ENCODE measurements at places on chromosomes 6 and 20.

DNA sequence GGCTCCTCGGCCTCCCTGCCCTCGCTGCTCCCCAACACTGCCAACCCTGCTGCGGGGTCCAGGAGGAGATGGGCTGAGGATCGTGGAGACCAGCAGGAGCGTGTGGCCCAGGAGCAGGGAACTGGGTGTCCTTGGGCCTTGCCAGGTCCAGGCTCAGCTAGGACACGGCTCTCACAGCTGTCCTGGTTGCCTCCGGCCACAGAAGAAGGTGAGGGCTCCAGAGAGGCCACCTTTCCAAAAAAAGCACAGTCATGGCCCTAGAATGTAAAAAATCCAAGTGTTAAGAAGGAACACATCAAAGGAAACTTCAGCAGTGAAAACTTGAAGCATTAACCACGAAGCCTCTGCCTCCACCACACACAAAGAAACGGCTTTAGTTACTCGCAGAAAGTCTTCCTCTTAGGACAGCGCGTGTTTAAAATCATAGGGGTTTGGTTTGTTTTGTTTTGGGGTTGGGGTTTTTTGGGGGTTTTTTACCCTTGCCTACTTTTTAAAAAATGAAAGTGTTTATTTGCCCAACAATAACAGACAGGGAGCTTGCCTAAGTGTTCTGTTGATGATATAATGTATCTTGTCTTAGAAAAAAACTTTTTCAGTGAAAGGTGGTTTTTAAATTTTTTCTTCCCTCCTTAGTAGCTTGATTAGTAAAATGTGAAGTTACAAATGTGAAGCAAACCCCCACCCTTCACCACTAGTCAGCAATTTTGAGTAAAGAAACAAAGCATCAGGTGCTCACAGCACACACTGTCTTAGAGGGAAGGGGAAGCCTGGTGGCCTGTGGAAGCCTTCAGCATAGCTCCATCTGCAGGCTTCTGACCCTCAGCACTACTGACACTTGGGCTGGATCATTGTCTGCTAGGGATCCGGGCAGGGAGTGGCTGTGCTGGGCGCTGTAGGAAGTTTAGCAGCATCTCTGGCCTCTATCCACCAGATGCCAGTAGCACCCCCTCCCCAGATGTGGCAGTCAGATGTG, 60.0 kb downstream of the PTPN1 start:
- DNase-seq = no peak

- peak; percentile 84 for DNase-seq
These were observed 39.1 kb downstream of the ILRUN start for GRCh38 chr6:34657307-34657978.

- no peak for DNase-seq
These were observed 643 bp downstream of the SLA2 start for GRCh38 chr20:36645353-36645752.

GRCh38 chr6:92271091-92271490, 1148.3 kb downstream of the EPHA7 start:
- no peak for DNase-seq

DNA sequence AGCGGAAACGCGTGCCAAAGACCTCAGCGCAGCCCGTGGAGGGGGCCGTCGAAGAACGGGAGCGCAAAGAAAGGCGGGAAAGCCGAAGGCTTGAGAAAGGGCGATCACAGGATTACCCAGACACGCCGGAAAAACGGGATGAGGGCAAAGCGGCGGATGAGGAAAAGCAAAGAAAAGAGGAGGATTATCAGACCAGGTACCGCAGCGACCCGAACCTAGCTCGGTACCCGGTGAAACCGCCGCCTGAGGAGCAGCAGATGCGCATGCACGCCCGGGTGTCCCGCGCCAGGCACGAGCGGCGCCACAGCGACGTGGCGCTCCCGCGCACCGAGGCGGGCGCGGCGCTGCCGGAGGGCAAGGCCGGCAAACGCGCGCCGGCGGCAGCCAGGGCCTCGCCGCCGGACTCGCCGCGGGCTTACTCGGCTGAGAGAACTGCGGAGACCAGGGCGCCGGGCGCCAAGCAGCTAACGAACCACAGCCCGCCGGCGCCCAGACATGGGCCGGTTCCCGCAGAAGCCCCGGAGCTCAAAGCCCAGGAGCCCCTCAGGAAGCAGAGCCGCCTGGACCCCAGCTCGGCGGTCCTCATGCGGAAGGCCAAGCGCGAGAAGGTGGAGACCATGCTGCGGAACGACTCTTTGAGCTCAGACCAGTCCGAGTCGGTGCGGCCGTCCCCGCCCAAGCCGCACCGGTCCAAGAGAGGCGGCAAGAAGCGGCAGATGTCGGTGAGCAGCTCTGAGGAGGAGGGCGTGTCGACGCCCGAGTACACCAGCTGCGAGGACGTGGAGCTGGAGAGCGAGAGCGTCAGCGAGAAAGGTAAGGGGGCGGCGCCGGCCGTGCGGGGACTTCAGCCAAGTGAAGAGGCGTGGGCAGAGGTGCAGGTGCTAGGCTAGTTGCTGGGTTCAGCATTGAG, 296.2 kb downstream of the RIMS1 start:
- peak; percentile 12 for DNase-seq

DNA sequence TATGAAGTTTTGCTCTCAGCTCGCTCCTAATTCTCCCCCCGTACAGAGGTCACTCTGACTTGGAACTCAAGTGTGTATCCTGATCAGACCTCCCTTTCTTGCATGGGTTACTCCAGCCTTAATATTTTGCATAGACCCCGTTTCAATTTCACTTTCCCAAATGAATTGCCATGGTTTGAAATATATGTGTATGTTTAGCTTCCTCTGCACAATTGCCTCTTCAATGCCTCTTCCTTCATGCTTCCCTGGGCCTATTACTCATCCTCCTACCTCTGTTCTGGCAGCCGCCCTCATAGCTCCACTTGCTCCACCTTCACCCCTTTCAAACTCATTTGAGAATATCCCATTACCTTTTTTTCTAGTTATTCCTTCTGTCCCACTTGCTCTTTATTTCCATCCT, 90.0 kb upstream of the SAMD5 start:
- DNase-seq = no peak

DNA sequence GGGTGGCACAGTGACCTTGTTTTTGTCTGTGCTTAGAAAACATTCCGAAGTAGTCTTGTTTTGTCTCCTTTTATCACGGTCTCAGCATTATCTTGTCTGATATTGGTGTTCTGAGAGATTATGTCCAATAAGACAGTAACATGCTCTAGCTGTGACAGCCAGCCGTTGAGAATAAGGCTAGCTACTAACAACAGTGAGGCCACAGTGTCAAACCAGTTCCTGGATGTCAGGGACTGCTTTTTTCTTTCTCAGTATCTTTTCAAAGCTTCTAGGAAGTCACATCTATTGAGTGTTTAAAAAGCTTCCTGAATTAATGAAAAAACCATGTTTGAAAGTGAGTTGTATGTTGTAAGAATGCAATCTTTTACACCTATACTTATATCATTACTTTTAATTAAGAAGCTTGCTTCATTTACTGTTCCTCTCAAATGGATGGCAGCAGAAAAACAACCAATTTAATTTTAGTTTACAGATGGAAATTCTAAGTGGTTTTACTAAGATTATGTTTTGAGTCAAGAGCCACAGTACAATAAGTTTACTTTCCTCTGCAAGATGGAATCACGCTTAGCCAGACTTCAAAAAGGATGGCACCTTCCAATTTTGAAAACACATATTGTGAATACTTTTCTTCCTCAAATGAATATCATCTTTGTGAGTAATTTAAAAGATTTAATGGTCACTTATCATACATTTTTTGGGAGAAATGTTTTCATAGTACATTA, 53.1 kb downstream of the MAP3K7 start:
- no peak for DNase-seq

- DNase-seq = no peak
These were observed 217.7 kb upstream of the LRFN2 start for GRCh38 chr6:40804905-40805304.

- peak; percentile 31 for DNase-seq
These were observed 65.7 kb downstream of the MRPL14 start for GRCh38 chr6:44061375-44062104.
